ENCODE measurements at places on chromosomes 11 and 22.

GRCh38 chr22:36221799-36222751 lies 17.3 kb downstream of the APOL2 start:
- DNase-seq = no peak

- DNase-seq = no peak
Observed at GRCh38 chr11:119713359-119714040, 15.5 kb downstream of the NECTIN1 start.

DNA sequence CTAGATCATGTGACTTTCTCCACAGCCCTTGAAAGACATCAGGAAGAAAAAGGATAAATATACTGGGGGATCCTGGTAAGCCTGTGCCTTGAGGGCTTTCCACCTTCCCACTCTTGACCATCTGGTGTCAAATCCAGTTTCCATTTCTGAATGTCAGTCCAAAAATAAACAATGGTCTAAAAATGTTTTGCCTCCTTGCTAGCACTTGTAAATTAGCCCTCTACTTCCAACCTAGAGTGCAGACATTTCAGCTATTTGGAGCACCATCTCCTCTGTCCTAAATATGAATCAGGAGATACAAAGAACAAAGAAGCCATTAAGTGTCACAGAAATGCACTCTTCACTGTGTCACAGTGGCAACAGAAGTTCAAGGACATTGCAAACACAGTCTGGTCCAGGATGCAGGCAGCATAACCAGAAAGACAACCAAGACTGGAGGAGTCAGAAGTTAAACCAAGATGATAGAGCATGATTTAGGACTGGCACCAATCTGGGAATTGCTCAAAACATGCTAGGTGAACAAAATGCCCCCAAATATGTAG lies 88.1 kb downstream of the CCDC34 start:
- DNase-seq = no peak

DNA sequence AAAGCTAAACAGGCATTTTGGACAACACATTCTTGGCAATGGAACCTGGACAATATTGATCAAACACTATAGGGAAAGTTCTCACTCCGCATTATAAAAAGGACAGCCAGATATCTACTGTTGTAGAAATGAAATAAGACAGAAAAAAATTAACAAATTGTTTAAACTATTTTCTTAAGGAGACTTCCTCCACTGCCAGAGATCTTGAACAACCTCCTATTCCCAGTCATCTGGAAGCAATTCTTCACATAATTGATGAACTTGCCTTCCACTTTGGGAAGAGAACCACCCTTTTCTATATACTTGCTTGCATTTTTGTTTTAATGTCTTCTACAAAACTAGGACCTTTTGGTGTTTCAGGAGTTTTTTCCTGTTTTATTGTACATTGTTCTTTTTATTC lies 216.1 kb downstream of the CASP12 start:
- DNase-seq = no peak

- DNase-seq = no peak
Observed at GRCh38 chr22:36644333-36644757, 59.2 kb downstream of the CACNG2 start.

DNA sequence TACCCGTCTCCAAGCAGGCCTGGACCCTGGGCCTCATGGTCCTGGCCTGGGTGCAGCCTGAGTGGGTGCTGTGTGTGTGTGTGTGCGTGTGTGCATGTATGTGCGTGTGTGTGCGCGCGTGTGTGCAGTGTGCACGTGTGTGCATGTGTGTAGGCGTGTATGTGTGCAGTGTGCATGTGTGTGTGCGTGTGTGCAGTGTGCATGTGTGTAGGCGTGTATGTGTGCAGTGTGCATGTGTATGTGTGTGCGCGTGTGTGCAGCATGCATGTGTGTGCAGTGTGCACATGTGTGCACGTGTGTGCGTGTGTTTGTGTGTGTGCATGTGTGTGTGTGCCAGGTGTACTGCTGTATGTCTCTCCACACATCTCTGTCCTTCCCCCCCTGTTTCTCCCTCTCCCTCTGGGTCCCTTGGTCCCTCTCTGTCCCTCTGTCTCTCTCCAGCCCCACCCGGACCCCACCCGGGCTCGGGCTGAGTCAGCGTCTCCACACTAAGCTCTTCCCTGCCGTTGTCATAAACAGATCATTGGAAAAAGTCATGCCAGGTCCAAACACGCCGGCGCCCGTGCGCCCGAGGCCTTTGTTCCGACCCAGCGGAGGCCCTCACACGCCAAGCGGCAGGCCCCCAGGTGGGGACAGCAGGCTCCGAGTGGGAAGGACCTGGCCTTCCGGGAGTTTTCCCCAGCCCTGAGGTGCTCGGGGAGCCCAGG lies 34.0 kb downstream of the WNT7B start:
- no peak for DNase-seq

DNA sequence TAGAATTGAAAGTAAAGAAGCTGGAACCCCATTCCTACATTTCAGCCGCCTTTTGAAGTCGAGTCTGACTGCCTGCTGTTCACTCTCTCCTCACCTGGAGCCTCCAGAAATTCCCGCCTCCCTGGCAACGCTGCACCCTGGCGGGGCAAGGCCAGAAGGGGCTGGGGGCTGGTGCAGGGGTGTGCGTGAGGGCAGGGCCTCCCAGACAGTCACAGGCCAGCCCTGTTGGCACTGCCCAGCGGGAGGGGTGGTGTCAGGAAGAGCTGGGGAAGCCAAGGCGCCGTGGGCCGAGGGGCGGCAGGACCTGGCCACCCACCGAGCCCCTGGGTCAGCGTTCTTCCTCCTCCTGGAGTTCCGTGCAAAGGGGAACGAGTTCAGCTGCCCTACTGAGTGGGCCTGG lies 123.2 kb downstream of the KCNQ1OT1 start:
- DNase-seq = no peak

DNA sequence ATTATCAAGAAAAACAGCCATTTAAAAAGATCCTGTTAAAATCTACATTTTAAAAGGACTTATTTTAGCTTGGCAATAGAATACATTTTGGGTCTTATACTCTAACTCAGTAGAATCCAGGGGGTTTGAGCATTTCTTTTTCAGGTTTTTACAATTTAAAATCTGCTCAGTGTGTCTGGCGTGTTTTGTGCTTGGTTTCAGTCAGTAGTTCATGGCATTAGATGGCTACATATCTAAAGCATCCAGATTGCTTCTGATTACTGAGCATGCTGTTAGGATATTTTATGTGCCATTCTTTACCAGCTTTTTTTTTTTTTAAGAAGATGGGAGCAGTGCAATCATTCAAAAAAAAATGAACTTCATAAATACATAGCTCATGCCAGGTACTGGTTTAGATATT lies 566.1 kb upstream of the LARGE1 start:
- no peak for DNase-seq

GRCh38 chr11:31655483-31655882 lies 145.9 kb downstream of the ELP4 start:
- DNase-seq = no peak

- DNase-seq = no peak
Observed at GRCh38 chr22:42114721-42115120, 15.9 kb downstream of the CYP2D6 start.

GRCh38 chr11:47340980-47341775 lies 11.3 kb downstream of the MYBPC3 start:
- no peak for DNase-seq

- no peak for DNase-seq
Observed at GRCh38 chr11:74570266-74571061, 21.9 kb upstream of the POLD3 start.

DNA sequence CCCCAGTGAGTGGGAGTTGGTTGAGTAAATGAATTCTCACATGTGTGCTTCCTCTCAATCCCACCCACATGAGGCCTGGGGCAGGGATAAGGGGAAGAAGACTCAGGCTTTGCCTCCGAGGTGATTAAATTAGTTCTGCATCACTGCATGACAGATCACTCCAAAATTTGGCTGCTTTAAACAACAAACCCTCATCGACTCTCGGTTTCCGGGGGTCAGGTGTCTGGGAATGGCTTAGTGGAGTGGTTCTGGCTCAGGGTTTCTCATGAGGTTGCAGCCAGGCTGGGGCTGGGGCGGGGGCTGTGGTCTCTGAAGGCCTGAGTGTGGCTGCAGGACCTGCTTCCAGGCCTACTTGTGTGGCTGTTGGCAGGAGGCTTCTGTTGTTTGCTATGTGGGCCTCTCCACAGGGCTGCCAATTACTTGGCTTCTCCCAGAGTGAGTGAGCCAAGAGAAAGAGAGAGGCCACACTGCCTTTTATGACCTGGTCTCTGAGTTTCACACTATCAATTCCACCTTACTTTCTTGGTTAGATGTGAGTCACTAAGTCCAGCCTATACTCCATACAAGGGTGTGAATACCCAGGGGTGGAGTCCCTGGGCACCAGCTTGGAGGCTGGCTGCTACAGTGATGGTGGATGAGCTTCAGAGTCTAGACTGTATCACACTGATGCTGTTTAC lies 15.9 kb downstream of the MOGAT2 start:
- no peak for DNase-seq

DNA sequence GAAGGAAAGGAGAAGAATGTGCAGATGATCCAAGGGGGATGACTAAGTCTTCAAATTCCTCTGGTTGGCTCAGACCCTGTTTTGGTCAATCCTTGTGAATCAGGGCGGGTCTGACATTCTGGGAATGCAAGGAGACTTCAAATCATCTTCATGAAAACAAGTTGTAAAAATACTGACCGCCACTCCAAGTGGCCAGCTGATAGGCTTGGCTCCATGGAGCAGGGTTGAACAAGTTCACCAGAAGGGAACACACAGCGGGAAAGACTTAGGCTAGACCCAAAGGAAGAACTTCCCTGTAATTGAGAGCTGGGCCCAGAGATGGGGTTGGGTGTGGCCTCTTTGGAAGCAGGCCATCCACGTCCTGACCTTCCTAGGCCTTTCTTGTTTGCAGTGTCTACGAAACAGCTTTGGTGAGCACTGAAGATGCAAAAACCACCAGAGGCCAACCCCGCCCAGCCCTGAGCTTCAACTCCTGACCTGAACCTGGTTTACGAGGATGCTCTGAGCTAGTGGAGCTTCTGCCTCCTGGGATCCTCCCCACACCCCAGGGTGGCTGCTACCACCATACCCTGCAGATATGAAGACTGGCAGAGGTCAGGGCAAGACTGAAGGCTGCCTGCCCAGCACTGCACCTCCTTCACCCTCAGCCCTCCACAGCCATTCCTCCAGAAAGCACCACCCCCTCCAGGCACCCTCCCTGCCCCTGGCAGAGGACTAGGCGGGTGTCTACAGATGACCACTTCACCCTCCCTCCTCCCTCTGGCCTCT lies 26.1 kb downstream of the GDPD5 start:
- no peak for DNase-seq

GRCh38 chr22:46609724-46610201 lies 10.4 kb upstream of the GRAMD4 start:
- DNase-seq = no peak

DNA sequence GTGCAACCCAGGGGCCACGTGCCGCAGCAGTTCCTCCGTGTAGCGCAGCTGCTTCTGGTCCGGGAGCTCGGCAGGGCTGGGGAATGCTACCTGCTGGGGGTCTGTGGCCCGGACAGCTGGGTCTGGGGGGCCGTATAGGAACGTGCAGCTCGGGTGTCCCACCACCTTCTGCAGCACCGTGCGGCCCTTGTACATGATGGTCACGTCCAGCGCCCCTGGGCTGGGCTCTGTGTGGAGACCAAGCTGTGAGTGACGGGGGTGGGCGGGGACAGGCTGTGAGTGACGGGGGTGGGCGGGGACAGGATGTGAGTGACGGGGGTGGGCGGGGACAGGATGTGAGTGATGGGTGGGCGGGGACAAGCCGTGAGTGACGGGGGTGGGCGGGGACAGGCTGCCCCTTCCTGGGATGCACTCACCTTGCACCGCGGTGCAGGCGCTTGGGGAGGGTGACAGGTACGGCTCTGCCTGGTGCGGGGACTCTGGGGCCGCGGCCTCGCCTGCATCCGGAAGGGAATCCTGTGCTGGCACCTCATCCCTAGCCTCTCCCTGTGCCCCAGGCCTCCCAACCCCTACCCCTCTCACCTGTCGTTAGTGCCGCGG lies 2.3 kb downstream of the IRF7 start:
- peak; percentile 70 for DNase-seq

DNA sequence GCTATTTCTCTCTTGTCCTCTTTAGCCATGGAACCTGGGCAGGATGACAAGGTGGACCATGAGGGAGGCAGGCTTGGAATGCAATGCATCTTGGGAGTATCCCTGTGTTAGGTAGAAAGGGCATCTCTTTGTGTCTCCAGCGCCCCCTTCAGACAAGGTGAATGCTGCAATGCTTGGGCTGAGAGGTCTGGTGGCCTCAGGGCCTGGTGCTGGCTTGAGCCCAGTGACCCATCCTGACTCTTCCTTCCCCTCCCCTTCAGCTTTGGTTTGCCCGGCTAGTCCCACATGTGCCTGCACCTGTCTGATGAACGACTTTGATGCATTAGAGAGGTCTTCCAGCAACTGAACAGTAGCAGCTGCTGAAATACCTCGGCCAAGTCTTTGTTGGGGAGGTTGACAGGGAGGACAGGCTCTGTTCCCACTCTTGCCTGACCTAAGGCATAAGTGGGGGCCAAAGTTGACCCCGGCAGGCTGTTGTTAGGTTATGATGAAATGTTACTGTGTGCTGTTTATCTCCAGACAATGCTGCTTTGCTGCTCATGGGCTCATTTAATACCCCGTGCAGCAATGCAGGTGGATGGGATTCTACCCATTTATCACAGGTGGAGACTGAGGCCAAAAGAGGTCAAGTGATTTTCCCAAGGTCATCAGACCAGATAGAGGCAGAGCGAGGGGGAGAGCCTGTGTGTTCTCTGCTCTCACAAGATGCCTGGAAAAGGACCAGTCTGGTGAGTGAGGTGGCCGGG lies 22.5 kb downstream of the MYO18B start:
- DNase-seq = no peak

DNA sequence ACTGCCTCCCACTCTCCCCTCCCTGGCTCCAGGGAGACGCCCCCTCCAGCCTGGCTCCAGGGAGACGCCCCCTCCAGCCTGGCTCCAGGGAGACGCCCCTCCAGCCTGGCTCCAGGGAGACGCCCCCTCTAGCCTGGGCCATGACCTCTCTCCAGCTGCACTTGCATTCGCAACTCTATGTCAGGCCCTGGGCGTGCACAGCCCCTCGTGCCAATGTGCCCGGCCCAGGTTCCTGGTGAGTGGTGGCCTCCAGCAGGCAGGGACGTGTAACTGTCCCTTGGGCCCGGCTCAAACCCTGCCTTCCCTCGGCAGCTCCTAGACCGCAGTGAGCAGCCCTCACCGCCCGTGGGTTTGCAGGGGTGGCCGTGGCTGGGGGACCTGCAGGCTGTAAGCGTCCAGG lies 6.9 kb downstream of the MUC6 start:
- DNase-seq = no peak

GRCh38 chr11:22512457-22512856 lies 113.2 kb downstream of the FANCF start:
- no peak for DNase-seq

DNA sequence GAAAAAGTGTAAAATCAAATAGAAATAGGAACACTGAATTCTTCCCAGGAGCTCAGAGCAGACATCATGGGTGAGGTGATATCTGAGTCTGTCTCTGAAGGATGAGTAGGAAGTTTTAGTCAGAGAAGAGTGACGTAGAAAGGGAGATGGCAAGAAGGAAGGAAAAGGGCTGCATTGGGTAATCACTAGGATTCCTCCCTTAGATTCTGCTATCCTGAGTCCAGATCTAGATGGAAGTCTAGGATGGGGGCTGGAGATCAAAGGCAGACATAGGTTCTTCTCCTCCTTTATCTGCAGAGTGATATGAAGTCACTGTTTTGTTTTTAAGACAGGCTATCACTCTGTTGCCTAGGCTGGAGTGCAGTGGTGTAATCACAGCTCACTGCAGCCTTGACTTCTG lies 30.4 kb downstream of the POU2F3 start:
- DNase-seq = no peak
